ENCODE measurements at places on chromosomes 16 and 17.

GRCh38 chr17:21157586-21158370 is 31.0 kb downstream of the DHRS7B start:
- no peak for DNase-seq

- no peak for DNase-seq
These were observed 487.5 kb upstream of the SALL1 start for GRCh38 chr16:51638339-51639135.

DNA sequence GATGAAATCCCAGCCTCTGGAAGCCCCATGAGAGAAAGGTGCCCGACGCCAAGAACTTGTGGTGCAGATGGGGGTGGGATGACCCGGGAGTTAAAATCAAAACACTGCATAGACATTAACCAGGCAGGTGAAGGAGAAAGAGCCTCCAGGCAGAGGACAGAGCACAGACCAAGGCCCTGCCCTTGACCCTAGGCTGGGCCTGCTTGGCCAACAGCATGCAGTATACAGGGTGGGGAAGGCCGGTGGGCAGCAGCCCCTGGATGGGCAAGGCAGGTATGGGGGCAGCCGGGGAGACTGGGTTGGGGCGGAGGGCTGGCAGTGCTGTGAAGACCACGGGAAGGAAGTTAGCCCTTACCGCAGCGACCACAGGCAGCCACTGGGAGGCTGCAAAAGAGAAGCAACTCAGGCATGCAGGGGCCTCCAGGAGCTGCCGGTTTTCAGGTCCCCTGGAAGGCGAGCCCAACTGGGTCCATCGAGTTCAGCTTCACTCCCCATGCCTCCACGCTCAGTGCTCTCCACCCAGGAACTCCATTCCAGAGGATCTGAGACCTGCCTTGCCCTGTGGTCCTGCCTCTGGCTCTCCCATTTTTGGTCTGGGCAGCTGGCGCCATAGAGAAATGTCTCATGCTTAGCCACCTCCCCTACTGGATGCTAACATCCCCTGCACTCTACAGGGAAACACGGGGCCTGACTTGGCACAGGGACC is 81.2 kb downstream of the C16orf95 start:
- no peak for DNase-seq

DNA sequence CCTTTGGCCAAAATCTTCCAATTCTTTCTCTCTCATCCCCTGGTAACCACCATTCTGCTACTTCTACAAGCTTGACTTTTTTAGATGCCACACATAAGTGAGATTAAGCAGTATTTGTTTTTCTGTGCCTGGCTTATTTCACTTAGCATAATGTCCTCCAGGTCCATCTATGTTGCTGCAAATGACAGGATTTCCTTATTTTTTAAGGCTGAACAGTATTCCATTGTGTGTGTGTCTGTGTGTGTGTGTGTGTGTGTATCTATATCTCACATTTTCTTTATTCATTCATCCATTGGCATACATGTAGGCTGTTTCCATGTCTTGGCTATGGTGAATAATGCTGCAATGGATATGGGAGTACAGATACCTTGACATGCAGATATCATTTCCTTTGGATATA is 6.1 kb downstream of the ACACA start:
- DNase-seq, result no peak

DNA sequence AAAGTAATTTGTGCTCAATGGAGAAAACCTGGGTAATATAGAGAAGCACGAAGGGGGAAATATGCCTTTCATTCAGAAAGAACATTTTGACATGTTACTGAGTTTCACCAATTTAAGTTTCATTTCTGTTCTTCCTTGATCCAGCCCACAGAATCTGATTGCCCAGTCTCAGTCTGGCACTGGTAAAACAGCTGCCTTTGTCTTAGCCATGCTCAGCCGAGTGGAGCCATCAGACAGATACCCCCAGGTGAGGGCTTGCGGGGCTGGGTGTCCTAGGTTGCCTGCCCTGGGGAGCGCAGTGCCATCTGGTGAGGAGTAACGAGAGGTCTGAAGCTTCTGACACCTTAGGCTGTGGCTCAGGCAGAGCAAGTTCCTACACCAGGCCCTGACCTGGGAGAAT is 17.7 kb downstream of the DDX19A start:
- no peak for DNase-seq

- DNase-seq, result no peak
These were observed 5.2 kb downstream of the USP7 start for GRCh38 chr16:8958344-8959167.

DNA sequence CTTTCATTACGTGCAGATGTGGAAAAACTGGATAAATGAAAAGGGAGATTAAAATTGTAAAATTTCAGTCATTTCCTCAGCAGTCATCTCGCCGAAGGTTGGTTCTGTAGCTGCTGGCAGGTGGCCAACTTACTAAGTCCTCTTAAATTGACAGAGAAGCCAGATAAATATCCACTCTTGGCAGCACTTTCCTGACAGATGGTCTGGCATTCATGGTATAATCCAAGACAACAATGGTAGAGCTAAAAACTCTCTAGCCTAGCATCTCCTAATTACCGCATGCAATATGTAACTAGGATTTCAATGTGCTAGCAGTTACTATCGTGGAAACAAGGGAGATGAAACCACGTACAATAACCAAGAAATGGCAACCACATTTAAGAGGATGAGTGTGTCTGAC is 306.3 kb downstream of the CNTNAP4 start:
- DNase-seq, result peak; percentile 3

GRCh38 chr17:50661795-50662391 is 27.2 kb downstream of the ABCC3 start:
- DNase-seq, result peak; percentile 70

DNA sequence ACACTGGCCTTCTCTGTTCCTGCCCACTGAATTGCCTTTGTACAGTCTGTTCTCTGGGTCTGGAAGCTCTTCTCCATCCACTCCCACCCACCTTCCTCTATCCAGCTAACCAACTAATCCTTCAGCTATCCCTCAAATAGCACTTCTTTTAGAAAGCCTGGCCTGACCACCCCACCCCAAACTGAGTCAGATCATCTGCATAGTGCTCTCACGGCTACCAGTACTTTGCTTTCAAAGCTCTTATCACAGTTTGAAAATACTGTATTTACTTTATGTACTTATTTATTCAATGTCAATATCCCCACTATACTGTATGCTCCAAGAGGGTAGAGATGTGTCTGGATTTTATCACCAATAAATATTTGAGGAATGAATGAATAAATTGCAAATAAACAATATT is 4.5 kb upstream of the CLDN7 start:
- DNase-seq, result no peak

DNA sequence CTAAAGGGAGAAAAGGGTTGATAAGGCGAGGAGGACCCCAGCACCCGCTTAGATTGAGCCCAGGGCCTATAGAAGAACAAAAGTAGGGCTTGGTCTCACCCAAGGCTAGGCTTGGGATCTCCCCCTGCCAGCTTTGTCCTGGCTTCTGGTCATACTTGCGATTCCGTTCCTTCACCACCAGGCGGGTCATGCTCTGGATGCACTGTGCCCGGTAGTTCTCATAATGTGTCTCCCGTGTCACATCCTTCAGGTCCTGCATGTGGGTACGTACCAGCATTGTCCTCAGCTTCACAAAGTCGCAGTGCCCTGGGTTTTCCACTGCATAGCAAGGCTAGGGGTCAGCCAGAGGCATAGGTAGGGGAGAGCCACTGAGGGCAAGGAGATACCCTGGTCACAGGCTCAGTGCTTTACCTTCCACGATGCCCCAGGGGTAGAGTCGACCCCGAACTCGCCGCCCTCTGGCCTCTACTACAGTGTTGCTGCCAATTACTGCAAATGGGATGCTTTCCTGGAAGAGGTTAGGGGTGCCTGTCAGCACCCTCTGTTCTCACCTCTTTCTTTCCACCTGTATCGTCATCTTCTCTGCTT is 6.5 kb upstream of the MTMR4 start:
- DNase-seq, result no peak

DNA sequence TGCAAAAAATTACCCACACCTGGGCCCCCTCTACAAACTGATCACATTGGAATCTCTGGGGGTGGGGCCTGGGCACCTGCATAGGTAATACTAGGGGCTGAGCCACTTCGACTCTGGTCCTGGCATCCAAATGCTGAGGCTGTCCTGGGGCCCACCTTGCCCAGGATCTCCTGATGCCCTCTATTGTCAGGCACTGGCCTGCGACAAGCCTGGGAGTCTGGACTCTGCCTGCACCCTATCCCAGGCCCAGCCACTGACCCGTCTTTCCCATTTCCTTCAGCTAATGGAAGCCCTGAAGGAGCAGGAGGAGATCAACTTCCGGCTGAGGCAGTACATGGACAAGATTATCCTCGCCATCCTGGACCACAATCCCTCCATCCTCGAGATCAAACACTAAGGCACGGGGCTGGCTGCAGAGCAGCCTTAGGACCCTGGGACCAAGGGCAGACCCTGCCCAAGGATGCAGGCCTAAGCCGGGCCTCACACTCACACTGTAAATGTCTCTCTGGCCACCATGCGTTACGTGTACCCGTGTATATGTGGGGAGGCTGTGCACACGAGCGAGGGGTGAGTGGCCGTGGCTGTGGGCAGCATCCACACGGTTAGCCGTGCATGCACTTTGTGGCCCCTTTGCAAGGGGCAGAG is 140.0 kb downstream of the RAB11FIP4 start:
- DNase-seq, result no peak

GRCh38 chr17:73814075-73814474 is 169.8 kb upstream of the SDK2 start:
- peak; percentile 91 for DNase-seq

GRCh38 chr16:9976601-9977000 is 205.6 kb downstream of the GRIN2A start:
- no peak for DNase-seq

- no peak for DNase-seq
These were observed 37.9 kb downstream of the DHRS7B start for GRCh38 chr17:21164620-21165019.

Measured in NCI-H1436 (cell line).